Activated naive CD4-positive, alpha-beta T cell treated with anti-CD3 and anti-CD28 coated beads, Interleukin-2, amount 10 ng/mL, durations not matched to agents 5 hours and 36 hours (primary cell): ENCODE measurements at places on chromosomes 2 and 18. TPM values are rescaled to one million over a fixed set of nuclear protein-coding genes. Genes with fewer than 3 reads are reported as not detected.

The FAM237A gene
- not detected for total RNA-seq

The FNDC4 gene
- not detected for total RNA-seq

The ZNF385B gene
- not detected for total RNA-seq

The SCN2A gene
- total RNA-seq: not detected

The RTN4 gene
- 71.1 TPM for total RNA-seq

The ITPRIPL1 gene
- total RNA-seq: 27.9 TPM

The ELAC1 gene
- 8.8 TPM for total RNA-seq

The RNU2-63P gene
- 13.6 TPM for total RNA-seq

The FAM228B gene
- 8.8 TPM for total RNA-seq

The AFTPH gene
- total RNA-seq: 34.1 TPM

The APLF gene
- 3.5 TPM for total RNA-seq

The SPR gene
- 0.31 TPM for total RNA-seq

The CYP1B1 gene
- total RNA-seq: 4.3 TPM

The NAT8 gene
- total RNA-seq: not detected

The SERPINB13 gene
- total RNA-seq: not detected

The CROCC2 gene
- total RNA-seq: not detected

The CYRIA gene
- 0.12 TPM for total RNA-seq

The TMEM169 gene
- total RNA-seq: 2.9 TPM

The STARD6 gene
- not detected for total RNA-seq

The SLC16A14 gene
- 0.91 TPM for total RNA-seq

The FBXO11 gene
- total RNA-seq: 67.9 TPM

The UPP2 gene
- not detected for total RNA-seq
